Right renal pelvis (tissue), 4 donors: ENCODE measurements at places on chromosomes 2 and 18.

DNA sequence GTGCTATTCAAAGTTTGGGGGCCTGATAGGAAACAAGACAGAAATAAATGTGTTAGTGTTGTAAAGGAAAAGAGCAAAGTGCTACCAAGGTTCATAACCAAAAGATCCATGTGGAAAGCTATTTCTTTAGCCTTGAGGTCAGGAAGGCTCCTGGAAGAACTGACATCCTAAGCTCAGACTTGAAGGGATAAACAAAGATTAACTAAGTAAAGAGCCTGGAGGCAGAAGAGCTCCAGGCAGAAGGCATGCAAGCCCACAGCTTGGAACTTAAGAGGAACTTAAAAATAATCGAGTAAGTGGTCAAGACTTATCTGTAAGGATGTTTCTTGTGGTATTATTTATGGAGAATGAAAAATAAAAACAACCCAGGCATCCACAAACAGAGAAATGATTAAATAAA is 245.0 kb upstream of the MGAT5 start:
- DNase-seq = no peak

DNA sequence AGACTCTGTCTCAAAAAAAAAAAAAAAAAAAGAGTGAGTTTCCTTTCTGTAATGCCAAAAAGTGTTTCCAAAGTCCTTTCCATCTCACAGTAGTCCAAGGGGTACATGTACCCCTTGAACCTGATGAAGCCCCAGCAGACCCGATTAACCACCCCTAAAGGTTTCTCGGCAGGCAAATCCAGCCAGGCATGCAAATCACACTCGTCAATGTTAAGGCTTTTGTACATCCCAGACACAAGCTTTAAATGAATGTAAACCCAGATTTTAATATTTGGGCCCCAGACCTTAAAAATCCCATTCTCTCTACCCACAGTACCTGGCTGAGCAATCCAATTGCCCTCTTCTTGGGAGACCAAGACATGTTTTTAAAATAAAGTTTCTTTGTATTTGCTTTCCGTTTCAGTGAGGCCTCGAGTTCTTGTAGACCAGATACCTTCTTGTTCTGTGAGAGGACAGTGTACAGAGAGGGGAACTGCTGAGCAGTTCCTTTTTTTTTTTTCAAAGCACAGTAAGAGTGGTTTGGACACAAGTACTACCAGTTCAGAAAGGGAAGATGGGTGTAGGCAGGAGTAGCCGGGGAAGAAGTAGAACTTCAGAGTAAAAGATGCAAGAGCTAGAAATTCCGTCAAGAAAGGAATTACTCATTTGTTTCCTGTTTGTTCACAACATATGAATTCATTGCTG is at the start of gene NLRC4:
NLRC4 (minus strand) TSS at position 465 of the 684 bp plus-strand sequence. CDS start 8,111 bp downstream, outside the sequence.
- no peak for DNase-seq

- peak; percentile 60 for DNase-seq
These were observed 152.1 kb downstream of the PXDN start for GRCh38 chr2:1591978-1592907.

GRCh38 chr18:59954241-59954640 is 54.4 kb downstream of the PMAIP1 start:
- DNase-seq = no peak

DNA sequence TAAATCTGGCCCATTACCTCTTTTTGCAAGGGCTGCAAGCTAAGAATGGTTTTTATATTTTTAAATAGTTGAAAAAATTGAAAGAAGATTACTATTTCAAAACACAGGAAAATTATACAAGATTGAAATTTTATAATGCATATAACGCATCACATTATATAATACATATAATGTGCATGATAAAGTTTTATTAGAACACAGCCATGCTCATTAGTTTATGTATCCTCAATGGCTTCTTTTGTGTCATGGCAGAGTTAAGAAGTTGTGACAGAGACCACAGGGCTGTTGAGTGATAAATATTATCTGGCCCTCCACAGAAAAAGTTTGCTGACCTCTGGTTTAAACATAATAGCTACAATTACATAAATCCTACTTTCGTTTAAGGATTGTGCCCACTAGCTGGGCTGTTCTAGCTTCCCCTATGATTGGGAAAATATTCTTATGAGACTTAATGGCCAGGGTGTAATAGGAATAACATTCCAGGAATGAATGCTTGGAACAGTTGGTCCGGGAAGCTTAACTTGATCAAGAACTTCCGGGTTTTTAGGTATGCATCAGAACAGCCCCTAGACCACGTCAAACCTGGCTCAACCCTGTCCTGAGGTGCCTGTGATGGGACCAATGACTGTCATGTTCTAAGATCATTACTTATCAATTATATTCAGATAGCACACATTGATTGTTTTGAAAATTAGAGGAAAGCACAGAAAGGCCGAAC is 98.7 kb upstream of the LPIN2 start:
- no peak for DNase-seq

DNA sequence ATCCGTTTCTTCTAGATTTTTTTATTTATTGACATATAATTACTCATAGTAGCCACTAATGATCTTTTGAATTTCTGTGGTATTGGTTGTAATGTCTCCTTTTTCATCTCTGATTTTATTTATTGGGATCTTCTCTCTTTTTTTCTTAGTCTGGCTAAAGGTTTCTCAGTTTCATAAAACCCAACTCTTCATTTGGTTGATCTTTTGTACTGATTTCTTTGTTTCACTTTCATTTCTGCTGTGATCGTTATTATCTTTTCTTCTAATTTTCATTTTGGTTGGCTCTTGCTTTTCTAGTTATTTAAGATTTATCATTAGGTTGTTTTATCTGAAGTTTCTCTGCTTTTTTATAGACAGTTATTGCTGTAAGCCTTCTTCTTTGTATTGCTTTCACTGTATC is 463.6 kb upstream of the CRIM1 start:
- no peak for DNase-seq

DNA sequence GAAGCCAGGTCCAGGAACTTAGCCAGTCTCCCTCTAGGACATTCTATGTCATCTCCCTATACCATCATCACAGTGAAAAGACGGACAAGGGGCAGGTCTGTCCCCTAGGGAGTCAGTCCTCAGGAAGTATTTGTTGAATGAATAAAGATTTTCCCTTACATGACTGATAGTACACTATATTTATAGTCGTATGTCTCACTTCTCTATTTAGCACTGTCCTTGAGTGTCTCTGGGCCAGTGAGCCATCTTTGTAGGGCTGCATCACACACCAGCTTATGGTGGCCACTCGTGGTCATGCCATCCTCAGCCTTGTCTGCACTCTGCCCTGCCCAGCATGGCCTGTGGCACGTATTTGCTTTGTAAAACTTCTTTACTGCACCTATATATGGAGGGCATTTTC is 25.8 kb downstream of the PTPN18 start:
- DNase-seq = no peak

- no peak for DNase-seq
These were observed 72.1 kb downstream of the CABLES1 start for GRCh38 chr18:23207191-23207955.

GRCh38 chr2:121095257-121096080 is 189.5 kb downstream of the TFCP2L1 start:
- no peak for DNase-seq

GRCh38 chr2:135914485-135914884 is 38.2 kb upstream of the MCM6 start:
- DNase-seq = no peak

- no peak for DNase-seq
These were observed 221.3 kb upstream of the CTAGE1 start for GRCh38 chr18:22639026-22639463.

- DNase-seq = no peak
These were observed at the start of gene LAMA3 for GRCh38 chr18:23689031-23689615. TSS of gene LAMA3 (plus strand) at chr18:23689453. CDS start at chr18:23689684, 231 bp downstream.

DNA sequence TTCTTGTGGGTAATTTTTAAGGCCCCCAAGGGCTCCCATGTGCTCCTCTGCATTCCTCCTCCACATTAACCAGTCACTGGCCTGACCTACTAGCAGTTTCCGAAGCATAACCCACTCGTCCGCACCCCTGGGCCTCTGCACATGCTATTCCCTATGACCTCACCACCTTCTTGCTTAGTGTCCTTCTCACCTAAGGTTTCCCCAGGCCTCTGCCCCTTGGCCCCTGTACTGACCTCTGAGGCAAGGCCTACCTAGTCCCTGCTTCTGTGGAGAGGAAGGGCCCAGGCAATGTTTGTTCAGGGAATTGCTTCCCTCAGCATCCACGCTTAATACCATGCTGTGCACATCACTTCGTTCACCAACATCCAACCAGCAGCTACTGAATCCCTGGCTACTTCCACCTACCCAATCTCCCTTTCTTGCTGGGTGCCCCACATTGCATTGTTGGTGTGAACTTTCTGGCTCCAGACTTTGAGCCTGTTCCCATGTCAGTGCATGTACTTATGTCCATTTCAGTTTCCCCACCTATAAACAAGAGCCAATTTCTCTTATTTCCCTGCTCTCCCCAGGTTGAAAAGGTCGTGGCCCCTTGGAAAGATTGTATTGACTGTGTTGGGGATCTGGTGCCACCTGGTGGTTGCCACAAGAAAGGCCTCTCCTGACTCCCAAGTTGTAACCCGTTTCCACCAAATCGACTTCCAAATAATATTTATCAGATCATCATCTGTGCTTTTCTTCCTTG is 19.2 kb upstream of the TMEM177 start:
- DNase-seq = no peak

GRCh38 chr2:133667085-133667484 is 98.8 kb upstream of the NCKAP5 start:
- no peak for DNase-seq

DNA sequence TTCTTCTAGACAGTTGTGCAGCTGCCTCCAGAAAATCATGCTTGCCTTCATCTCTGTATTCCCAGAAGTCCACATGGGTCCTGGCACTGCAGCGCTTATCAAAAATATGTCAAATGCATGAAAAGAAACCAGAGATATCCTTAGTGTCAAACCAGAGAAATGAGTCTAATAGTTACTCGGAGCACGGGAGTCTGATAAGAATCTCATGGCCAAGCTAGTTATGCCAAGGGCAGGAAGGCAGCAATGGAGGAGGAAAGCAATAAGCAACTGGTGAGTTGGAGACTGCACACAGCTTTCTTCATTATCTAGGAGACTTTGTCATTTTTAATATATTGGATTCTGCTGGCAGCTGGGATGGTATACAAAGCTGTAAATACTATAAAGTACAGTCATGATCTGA is 38.6 kb downstream of the TRIB2 start:
- DNase-seq = no peak

DNA sequence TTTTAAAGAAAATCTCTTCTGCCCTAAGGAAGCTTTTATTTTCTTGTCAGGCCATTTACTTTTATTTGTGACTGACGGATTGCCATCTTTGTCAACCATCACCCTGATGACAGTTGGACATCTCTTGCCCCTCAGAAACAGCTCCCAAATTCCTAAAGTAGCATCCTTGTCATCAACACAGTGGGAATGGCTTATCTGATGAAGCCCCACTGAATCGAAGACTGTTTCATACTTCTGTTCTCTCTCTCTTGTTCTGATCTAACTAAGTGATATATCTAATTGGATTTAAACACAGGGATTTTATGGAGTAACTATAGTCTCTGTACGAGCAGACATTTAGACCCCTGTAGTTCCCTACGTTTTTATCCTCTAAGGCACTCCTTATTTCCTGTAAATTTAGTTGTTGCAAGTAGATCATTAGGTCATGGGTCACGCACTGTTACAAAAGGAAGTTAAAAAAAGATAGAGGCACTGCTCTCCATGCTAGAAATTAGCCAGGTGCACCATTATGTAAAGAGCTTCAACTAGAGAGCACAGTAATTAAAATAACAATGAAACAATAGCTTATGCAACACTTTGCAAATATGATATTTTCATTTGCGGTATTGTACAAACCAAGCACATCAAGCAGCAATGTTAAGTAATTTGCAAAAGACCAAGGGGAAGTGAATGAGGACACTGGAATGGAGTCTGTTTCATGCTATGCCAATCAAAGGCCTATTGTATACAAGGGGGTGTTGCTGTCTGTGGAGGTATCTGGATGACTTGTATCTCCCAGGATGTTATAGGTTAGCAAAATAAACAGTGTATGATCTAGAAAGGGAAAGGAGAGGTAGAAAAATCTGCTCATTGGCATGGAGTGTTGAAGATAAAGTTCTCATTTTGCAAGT is 284.7 kb downstream of the LRRTM1 start:
- no peak for DNase-seq

DNA sequence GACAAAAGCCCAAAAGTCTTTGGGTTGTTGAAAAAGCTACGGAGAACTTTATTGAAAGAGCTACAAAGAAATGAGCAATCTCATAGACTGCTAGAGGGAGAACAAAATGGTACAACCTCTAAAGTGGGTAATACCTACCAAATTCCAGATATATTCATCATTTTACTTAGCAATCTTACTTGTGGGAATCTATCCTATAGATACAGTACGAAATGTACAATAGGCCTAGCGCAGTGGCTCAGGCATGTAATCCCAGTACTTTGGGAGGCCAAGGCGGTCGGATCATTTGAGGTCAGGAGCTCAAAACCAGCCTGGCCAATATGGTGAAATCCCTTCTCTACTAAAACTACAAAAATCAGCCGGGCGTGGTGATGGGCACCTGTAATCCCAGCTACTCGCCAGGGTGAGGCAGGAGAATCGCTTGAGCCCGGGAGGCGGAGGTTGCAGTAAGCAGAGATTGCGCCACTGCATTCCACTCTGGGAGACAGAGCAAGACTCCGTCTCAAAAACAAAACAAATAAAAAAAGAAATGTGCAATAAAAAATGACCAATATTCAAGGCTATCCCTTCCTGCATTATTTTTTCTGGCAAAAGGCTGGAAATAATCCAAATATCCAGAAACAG is 10.1 kb downstream of the EXOC6B start:
- no peak for DNase-seq

- DNase-seq = no peak
These were observed 88.9 kb downstream of the POLE4 start for GRCh38 chr2:75047189-75047991.

DNA sequence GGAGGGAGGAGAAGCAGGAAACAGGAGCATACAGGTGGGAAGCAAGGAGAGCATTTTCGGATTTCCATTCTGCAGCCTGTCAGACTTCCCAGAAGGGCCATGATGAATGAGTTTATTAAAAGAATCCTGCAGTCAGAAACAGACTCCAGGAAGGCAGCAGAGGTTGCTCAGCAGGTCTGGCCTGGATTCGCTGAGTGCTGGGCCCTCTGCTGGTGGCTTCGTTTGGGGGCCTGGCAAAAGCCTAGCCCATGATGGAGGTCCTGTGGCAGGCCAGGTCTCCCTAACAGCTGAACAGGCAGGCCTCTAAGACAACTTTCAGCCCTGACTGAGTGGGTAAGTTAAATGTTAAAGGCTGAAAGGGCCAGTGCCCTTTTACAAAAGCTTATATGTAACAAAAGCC is 108.2 kb upstream of the CAPN13 start:
- DNase-seq = peak; percentile 27

GRCh38 chr2:229974266-229974665 is 52.0 kb downstream of the FBXO36 start:
- DNase-seq = no peak

DNA sequence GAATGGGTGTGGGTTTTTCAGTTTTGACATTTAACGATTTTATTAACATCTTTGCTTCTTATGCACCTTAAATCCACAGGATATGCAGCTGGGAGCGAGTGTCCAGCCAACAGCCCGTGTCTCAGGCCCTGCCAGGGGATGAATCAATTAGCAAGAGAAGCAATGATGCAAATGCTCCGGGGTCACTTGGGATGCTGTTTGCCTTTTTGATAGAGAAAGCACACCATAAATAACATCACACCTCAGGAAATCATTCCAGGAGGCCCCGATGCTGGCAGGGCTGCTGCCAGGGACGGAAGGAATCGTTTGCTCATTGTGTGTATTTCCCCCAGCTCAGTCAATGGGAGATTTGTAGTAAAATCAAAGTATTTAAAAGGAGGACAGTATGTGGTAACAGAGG is 394.0 kb upstream of the HNRNPA3 start:
- no peak for DNase-seq
